ENCODE measurements at places on chromosomes 11 and 22.

DNA sequence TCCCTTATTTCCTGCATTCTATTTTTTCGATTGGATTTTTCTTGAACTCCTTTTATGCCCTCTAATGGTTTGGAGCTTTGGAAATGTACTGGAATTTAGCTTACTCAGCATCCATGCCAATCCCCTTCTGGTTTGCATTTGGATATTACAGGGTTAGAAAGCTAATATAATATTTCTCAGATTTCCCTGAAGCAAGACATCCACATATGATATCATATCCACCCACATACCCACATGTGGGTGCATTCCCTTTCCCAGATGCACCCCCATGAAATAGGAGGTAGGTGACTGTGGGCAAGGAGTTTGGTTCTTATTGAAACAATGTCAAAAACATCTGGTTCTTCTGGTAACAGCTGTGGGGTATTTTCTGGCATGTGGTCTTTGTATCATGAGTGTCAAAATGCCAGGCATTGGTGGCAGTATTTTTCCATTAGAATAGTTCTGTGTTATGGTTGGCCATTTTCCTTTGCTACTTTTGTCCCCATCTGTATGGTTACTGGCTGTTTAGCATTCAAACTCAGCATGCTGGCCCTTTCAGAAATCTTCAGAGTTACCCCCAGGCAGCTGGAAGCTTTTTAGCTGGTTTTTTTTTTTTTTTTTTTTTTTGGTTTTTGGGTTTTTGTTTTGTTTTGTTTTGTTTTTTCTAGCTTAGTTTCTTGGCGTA is 32.7 kb upstream of the DDX10 start:
- no peak for DNase-seq

DNA sequence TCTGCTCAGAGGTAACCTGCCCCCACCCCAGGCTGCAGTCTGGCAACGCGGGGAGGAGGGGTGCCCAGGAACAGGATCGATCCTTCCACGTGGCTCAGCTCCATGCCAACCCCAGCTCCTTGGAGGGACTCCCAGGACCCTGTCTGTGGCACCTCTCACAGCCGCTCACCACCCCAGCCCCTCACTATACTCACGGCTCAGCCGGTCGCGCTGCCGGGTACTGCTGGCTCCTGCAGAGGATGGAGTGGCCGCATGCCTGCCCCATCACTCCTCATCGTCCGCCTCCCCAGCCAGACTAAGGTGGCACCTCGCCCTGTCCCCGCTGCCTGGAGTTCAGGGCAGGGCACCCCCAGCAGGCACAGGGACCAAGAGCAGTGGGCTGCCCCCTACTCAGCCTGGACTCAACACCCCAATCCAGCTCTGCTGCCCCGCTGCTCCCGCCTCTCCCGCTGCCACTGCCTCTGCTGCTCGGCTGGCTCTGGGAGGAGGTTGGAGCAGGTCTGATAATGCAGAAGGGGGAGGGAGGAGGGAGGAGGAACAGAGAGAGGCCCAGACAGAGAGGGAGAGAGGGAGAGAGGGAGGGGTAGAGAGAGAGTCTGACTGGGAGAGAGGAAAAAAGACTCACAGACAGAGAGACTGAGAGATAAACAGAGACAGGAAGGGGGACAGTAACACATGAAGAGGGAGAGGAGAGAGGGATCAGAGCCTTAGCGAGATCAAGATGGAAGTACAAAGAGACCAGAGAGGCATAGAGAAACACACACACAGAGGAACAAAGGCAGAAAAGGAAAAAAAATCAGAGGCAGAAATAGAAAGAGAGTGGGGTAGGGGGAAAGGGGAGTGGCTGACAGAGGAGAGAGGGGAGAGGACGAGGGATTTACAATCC is at the start of gene PDE2A:
TSS of gene PDE2A (minus strand) at position 480 of the 886 bp plus-strand sequence. CDS start at position 265, 215 bp downstream.
- no peak for DNase-seq

DNA sequence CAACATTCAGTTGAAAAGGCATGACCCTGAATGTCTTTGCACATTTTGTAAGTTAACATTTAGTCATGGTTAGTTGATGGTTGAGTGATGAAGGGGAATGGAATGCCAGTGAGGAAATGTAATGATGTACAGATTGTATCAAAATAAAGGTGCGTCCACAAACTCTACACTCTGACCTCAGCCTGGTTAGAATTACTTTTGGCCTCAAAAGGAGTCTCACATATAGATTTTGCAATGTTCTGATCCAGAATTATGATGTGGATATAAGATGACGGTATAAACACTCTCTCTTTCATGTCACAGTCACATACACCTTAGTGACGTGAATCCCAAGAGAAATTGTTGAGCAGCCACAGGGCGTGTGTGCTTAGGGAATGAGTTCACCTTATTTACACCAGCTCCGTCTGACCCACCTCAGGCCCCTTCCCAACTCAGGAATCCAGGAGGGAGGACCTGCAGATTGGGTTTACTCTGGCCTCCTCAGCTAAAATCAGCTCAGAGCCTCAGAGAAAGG is 100.1 kb downstream of the RDX start:
- DNase-seq, result peak; percentile 78

DNA sequence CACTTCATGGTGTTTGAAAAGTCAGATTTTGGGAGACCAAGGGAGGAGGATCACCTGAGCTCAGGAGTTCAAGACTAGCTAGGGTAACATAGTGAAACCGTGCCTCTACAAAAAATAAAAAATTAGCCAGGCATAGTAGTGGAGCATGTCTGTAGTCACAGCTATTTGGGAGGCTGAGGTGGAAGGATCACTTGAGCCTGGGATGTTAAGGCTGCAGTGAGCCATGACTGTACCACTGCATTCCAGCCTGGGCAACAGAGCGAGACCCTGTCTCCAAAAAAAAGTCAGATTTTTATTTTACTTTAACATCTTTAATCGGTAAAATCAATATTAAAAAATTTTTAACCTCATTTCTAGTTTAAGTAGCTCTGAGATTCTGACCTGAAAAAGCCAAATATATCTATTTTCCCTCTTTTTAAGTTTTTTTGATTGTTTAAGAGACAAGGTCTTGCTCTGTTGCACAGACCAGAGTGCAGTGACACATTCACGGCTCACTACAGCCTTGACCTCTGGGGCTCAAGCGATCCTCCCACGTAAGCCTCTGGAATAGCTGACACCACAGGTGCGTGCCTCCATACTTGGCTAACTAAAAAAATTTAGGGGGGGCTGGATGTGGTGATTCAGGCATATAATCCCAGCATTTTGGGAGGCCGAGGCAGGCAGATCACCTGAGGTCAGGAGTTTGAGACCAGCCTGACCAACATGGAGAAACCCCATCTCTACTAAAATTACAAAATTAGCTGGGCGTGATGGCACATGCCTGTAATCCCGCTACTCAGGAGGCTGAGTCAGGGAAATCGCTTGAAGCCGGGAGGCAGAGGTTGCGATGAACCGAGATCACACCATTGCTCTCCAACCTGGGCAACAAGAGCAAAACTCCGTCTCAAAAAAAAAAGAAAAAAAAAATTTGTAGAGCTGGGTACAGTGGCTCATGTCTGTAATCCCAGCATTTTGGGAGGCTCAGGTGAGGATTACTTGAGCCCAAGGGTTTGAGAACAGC is 48.4 kb downstream of the SFI1 start:
- no peak for DNase-seq

DNA sequence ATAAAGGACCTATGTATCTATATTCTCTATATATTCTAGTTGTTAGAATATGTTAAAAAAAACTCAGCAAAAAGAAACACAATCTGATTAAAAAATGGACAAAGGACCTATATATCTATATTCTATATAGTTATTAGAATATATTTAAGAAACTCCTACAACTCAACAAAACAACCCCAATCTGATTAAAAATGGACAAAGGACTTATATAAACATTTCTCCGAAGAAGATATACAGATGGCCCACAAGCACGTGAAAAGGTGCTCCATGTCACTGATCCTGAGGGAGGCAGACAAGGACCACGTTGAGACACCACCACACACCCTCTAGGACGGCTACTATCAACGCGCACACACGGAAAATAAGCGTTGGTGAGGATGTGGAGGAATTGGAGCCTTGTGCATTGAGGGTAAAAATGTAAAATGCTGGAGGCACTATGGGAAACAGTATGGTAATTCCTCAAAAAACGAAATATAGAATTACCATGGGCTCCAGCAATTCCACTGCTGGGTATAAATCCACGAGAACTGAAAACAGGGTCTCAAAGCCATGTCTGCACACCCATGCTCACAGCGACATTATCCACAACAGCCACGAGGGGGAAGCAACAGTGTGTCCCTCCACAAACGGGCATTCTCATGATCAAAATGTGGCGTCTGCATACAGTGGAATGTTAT is 22.7 kb downstream of the YPEL1 start:
- peak; percentile 76 for DNase-seq
